ENCODE measurements at places on chromosomes 12 and 14.

DNA sequence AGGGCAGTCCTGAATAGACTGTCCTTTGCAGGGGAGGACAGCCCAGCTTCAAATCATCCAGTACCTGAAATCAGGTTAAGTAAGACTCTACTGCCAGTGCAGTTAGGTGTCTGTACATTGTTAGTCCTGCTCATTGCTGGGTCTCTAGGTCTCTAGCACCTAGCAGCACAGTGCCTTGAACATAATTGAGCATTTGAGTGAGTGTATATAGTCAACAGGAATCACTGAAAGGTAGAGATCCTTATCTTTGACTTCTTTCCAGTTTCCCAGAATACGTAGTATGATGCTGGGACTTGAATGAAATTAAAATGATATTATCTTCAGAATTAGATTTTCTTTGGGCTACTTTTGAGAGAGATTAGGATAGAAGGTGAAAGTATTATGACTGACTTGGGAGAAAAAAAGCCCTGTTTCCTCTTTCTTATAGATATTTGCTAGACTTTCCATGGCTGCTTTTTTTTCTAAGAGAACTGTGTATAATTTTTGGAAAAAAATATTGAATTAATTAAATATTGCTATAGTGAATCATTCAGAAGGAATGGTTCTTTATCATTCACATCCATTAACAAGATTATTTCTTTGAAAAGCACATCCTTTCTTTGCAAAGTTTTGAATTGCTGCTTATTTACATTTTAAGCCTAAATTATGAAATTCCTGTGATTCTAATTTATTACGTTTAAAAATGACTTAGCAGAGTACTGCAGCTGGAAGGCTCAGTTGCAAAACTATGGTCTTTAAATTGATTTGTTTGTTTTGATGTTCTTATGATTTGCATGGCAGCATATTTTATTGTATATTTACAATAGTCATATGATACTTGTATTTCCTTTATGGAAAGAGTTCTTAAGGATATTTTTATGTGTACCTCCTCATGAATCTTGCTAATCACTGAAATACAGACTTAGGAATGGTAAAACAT is 51.6 kb downstream of the PPP4R4 start:
- DNase-seq = no peak

- DNase-seq = no peak
Measured at GRCh38 chr12:107634530-107634929, 51.1 kb upstream of the PWP1 start.

DNA sequence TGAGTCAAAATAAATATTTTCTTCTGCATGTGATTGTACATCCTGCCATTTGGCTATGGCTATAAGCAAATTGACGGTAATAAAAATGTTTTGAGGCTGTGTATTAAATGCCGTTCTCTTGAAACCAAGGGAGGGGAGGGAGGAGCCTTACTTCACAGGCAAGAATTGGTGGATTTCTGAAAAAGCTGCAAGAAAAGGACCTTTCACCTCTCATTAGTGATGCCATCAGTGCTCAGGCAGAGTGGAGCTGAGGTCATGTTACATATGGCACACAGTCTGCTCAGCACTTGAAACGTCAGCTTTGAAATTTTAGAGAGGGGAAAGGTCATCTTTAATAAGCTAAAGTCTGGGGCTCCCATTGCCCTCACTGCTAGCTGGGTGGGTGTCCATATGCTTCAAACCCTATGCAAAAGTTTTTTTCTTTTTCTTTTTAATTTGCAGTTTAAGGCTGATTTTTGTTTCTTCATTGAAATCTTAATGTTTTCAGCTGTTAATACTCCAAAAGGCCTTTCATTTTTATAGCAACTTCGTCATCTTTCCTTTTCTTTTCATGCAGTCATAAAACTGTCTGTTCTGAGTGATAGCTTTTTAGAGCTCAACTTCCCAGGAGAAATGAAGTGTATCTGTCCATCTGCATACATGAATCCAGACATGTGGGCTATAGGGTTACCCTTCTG is 9.8 kb upstream of the SIX1 start:
- no peak for DNase-seq

GRCh38 chr12:47139000-47139681 is 59.4 kb upstream of the AMIGO2 start:
- DNase-seq = no peak

DNA sequence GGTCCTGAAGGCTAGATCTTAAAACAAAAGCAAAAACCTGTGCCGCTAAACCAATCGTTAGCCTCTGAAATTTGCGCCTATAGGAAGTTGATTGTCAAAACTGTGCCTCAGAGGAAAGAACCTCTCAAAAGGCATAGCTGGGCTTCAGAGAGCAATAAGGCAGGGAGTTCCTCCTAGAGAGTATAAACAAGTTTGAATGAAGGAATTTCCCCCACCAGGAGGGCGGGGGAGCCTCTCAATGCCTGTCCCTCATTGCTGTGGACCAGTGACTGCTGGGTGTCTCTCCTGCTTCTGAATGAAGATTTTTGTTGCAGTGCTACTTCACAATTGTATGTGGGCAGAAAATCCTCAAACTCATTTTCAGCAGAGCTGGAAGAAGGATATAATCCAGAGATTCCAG is 88.6 kb downstream of the KCNK10 start:
- no peak for DNase-seq

GRCh38 chr12:124314766-124315165 is 19.9 kb downstream of the RFLNA start:
- DNase-seq = no peak

All from activated CD4-positive, alpha-beta T cell treated with anti-CD3 and anti-CD28 coated beads for 48 hours (primary cell).